ENCODE measurements at places on chromosomes 5 and 9.

DNA sequence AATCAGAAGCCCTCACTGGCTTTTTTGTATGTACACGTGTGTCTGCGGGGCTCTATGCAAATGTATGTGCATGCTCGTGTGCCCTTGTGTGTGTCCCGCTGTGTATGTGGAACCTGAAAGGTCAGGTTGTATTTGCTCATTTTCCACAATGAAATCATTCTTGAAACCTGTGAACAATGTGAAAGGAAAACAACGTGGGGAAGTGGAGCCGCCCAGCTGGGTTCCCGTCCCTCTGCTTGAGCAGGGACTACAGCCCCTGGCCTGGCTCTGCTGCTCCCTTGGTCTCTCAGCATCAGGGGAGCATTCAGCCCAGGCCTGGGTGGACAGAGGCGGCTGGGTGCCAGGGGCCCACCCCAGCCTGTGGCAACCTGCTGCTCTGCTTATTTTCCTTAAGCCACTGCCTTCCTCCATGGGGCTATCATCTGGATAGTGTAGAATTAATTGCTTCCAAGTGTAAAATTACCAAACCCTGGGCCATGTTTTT lies 3.0 kb downstream of the ECSCR start:
- H3K27me3 ChIP-seq: no peaks in the 10 kb centered on the region
- DNase-seq: peak; percentile 49
- no peaks in the 10 kb centered on the region for H3K36me3 ChIP-seq
- H3K4me3 ChIP-seq: peak overlapping the region; percentile 64

GRCh38 chr9:100084734-100085133 lies 14.1 kb downstream of the ERP44 start:
- no peaks in the 10 kb centered on the region for H3K27me3 ChIP-seq
- peak overlapping the region; percentile 37 for H3K27ac ChIP-seq
- H3K4me1 ChIP-seq: peaks cover 81% of the 10 kb centered on the region
- DNase-seq: no peak
- H3K4me3 ChIP-seq: no peak overlapping the region

DNA sequence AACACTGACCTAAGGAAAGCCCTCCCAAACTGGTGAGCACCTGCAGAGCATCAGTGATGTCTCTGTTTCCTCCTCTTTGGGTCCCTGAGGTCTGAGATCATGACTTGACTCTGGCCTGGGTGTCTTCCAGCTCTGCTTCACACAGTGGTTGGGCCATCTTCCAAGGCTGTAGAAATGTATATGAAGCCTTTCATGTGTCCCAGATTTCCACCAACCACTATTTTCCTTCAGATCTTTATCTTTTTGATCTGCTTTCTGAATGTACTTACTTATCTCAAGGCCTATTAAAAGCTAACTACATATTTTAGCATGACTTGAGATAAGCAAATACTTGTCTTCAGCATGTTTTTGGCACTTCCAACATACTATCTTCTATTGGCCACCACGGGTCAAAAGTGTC lies 47.1 kb downstream of the PRELID2 start:
- H3K36me3 ChIP-seq: no peaks in the 10 kb centered on the region
- H3K27me3 ChIP-seq: no peaks in the 10 kb centered on the region
- no peak overlapping the region for H3K27ac ChIP-seq
- no peaks in the 10 kb centered on the region for H3K4me1 ChIP-seq

GRCh38 chr9:114558027-114558675 lies 29.4 kb upstream of the ATP6V1G1 start:
- peaks cover 4% of the 10 kb centered on the region for H3K27me3 ChIP-seq
- no peaks in the 10 kb centered on the region for H3K36me3 ChIP-seq
- H3K27ac ChIP-seq: no peak overlapping the region
- no peak for DNase-seq
- peaks cover 3% of the 10 kb centered on the region for H3K4me1 ChIP-seq

- H3K27ac ChIP-seq: no peak overlapping the region
- peaks cover 8% of the 10 kb centered on the region for H3K27me3 ChIP-seq
- DNase-seq: no peak
- H3K4me3 ChIP-seq: no peak overlapping the region
- H3K36me3 ChIP-seq: no peaks in the 10 kb centered on the region
Observed at GRCh38 chr9:91572044-91572443, 148.4 kb upstream of the NFIL3 start.

- no peaks in the 10 kb centered on the region for H3K27me3 ChIP-seq
- H3K36me3 ChIP-seq: no peaks in the 10 kb centered on the region
- no peak overlapping the region for H3K27ac ChIP-seq
- H3K4me3 ChIP-seq: no peak overlapping the region
- H3K4me1 ChIP-seq: peaks cover 13% of the 10 kb centered on the region
- DNase-seq: peak; percentile 74
Observed at GRCh38 chr5:177111720-177112394, 21.7 kb upstream of the NSD1 start.

DNA sequence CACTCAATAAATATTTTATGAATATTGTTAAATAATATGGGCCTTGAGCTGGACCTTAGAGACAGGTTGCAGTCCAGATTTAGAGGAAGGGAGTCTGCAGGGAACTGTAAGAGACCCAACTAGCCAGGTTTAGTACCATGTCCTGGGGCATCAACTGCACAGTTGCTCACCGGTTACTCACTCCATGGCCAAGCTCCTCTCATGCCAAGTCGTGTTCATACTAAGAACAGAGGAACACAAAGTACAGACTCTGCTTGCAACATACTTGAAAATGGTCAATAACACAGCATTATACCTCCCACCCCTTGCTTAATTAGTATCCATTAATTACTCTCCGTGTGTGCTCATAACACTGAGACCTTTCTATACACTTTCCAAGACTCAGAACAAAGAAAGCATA lies 317.6 kb upstream of the PIK3R1 start:
- DNase-seq: no peak
- no peak overlapping the region for H3K4me3 ChIP-seq
- no peaks in the 10 kb centered on the region for H3K36me3 ChIP-seq
- no peaks in the 10 kb centered on the region for H3K27me3 ChIP-seq

- peaks cover 32% of the 10 kb centered on the region for H3K27me3 ChIP-seq
- no peak overlapping the region for H3K27ac ChIP-seq
- DNase-seq: peak; percentile 2
- peaks cover 6% of the 10 kb centered on the region for H3K4me1 ChIP-seq
- peaks cover 4% of the 10 kb centered on the region for H3K36me3 ChIP-seq
Observed at GRCh38 chr9:96719921-96720320, 58.0 kb downstream of the ZNF510 start.

- no peak overlapping the region for H3K4me3 ChIP-seq
- H3K4me1 ChIP-seq: no peaks in the 10 kb centered on the region
- DNase-seq: no peak
- H3K27ac ChIP-seq: no peak overlapping the region
- no peaks in the 10 kb centered on the region for H3K36me3 ChIP-seq
Observed at GRCh38 chr5:87434461-87434860, 21.7 kb upstream of the CCNH start.

- H3K4me1 ChIP-seq: peaks cover 20% of the 10 kb centered on the region
- H3K36me3 ChIP-seq: peaks cover 46% of the 10 kb centered on the region
- no peak for DNase-seq
- H3K27ac ChIP-seq: peak overlapping the region; percentile 83
- H3K27me3 ChIP-seq: no peaks in the 10 kb centered on the region
Observed at GRCh38 chr5:75574791-75575190, 36.5 kb upstream of the ANKDD1B start.

DNA sequence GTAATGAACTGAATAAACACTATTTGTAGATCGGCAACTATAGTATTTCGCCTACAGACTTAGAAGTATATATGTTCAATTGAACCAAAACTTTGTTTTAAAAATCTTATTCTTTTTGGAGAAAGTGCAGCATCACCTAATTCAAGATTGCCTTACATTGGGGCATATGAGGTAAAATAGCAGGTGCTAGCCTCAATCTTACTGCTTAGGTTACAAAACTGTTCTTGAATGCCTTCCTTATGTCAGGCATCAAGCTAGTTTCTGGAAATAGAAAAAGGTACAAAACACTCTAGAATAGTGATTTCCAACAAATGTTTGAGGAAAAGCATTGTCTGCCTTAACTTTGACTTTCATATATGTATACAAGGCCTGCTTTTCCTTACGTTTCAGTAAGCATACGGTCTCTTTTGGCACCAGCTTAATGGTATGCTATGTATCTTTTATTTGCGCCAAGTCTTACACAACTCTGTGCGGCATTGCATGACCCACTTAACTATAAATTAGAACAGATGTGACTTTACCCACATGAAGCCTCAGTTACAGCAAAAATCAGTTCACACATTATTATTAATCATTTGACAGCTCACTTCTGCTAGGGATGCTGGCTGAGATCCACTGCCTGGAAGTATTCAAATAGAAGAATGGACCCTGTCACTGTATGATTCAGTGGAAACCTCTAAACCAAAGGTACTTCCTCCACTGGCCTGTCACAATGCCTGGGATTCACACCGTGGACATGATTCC lies 174.1 kb downstream of the PRELID2 start:
- no peak overlapping the region for H3K4me3 ChIP-seq
- no peaks in the 10 kb centered on the region for H3K27me3 ChIP-seq
- H3K4me1 ChIP-seq: no peaks in the 10 kb centered on the region
- no peaks in the 10 kb centered on the region for H3K36me3 ChIP-seq

DNA sequence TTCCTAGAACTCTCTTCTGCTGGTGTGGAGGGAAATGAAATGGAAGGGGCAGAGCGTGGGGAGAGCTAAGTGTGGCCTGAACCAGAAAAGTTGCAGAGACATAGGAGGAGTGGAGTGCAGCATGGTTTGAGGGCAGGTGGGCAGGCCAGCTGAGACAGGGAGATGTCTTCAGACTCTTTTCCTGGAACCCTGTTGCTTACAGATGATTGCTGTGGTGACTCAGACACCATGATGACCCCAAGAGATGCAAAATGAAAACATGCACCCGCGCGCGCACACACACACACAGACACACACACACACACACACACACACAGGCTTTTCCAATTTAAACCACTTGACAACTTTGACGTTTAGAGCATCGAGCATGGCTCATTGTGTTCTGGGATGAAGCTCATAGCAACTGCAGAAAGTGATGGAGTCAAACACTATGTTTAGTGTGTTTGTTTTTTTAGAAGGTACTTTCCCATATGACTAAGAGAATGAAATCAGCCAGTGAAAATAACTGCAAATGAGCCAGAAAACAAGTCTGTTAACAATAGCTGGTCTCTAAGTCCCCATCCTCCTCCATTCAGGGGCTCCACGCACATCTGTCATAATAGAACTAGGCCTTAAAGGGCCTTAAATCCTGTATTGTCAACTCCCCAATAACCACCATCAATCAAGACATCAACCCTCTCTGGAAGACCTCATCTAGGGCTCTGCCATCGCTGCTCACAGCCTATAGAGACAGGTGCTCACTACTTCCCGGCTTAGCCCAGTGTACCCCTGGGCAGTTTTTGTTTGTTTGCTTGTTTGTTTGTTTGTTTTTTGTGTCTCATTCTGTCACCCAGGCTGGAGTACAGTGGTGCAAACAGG lies 9.6 kb downstream of the TMOD1 start:
- DNase-seq: no peak
- no peak overlapping the region for H3K4me3 ChIP-seq
- H3K4me1 ChIP-seq: peaks cover 14% of the 10 kb centered on the region
- no peaks in the 10 kb centered on the region for H3K36me3 ChIP-seq
- H3K27me3 ChIP-seq: peaks cover 11% of the 10 kb centered on the region

GRCh38 chr5:57207007-57207653 lies 33.3 kb downstream of the GPBP1 start:
- H3K4me3 ChIP-seq: no peak overlapping the region
- H3K27ac ChIP-seq: peak overlapping the region; percentile 22
- peaks cover 20% of the 10 kb centered on the region for H3K36me3 ChIP-seq
- DNase-seq: no peak
- H3K4me1 ChIP-seq: peaks cover 78% of the 10 kb centered on the region

- no peak overlapping the region for H3K4me3 ChIP-seq
- no peaks in the 10 kb centered on the region for H3K27me3 ChIP-seq
- DNase-seq: no peak
- H3K36me3 ChIP-seq: peaks cover 30% of the 10 kb centered on the region
Observed at GRCh38 chr5:116225281-116225922, 140.6 kb downstream of the COMMD10 start.

DNA sequence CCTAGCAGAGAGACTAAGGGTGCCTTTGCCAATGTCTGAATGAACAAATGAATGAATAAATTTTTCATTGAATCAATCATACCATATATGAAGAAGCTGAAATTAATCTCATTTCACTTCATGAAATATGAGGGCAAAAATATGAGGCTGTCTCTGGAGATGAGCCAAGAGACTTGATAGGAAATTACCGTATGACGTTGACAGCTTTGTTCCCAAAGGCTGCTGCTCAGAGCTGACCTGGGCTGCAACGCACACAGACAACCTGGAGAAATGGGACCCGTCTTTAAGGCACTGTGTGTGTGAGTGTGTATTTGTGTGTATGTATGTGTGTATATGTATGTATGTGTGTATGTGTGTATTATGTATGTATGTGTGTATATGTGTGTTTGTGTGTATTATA lies 226.1 kb downstream of the IRX2 start:
- no peaks in the 10 kb centered on the region for H3K27me3 ChIP-seq
- H3K27ac ChIP-seq: no peak overlapping the region
- no peak overlapping the region for H3K4me3 ChIP-seq
- no peaks in the 10 kb centered on the region for H3K36me3 ChIP-seq
- no peak for DNase-seq

- H3K36me3 ChIP-seq: no peaks in the 10 kb centered on the region
- H3K4me3 ChIP-seq: no peak overlapping the region
- no peak overlapping the region for H3K27ac ChIP-seq
- H3K4me1 ChIP-seq: peaks cover 11% of the 10 kb centered on the region
- peak; percentile 83 for DNase-seq
Observed at GRCh38 chr9:131046581-131047202, 37.7 kb downstream of the LAMC3 start.

DNA sequence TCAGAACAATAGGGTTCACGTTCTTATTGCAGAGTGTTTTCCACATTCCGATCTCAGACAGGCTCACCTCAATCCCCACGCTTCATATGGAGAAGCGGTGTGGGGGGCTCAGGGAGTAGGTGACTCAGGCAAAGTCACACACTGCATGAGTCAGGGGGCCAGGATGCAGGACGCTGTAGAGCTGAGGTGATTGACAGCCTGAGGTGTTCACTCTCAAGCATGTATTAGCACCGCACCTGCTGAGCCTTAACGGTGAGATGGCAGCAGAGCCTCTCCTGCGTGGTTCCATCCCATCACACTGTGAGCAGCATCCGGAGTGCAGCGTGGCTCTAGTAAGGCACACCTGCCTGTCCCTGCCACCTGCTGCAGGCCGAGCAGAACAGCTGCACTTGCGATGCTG lies 194.0 kb downstream of the IRX2 start:
- no peak overlapping the region for H3K27ac ChIP-seq
- H3K4me1 ChIP-seq: no peaks in the 10 kb centered on the region
- no peaks in the 10 kb centered on the region for H3K36me3 ChIP-seq

- H3K27ac ChIP-seq: no peak overlapping the region
- no peak overlapping the region for H3K4me3 ChIP-seq
- no peak for DNase-seq
- H3K36me3 ChIP-seq: no peaks in the 10 kb centered on the region
Observed at GRCh38 chr5:11869203-11869602, 35.0 kb downstream of the CTNND2 start.

GRCh38 chr5:110267714-110268113 lies 458.8 kb downstream of the TMEM232 start:
- no peaks in the 10 kb centered on the region for H3K36me3 ChIP-seq
- H3K27me3 ChIP-seq: no peaks in the 10 kb centered on the region
- H3K4me3 ChIP-seq: no peak overlapping the region
- no peak overlapping the region for H3K27ac ChIP-seq
- DNase-seq: no peak
